ENCODE measurements at places on chromosomes 2 and 18. TPM values are rescaled to one million over a fixed set of nuclear protein-coding genes. Genes with fewer than 3 reads are reported as not detected.

DNA sequence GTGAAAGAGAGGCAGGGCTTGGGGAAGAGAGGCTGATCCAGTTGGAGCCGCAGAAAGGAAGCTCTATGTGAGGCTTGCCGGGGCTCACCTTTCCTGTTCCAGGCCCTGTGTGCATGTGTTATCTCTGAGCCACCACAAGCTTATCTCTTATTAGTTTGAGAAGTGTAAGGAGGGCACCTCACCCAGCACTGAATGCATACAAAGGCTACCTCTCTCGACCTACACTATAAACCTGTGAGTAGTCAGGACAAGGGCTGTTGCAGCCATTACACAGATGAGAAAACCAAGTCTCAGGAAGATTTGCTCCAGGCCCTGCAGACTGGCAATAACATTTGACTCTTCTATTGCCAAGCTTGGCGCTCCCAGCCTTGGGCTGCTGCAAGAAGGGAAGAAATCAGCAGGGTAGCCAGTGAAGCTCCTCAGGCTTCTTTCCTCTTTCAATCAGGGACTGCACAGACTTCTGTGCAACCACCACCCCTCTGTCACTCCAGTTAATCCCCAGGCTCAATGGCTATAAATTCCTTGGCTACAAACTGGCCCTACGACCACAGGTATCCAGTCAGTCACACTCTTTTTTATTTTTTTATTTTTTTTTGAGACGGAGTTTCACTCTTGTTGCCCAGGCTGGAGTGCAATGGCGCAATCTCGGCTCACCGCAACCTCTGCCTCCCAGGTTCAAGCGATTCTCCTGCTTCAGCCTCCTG, 73.8 kb downstream of the CLHC1 start:
- H3K27me3 ChIP-seq: no peaks in the 10 kb centered on the region
- H3K4me1 ChIP-seq: no peaks in the 10 kb centered on the region
- H3K27ac ChIP-seq: no peak overlapping the region
- DNase-seq: no peak

The RAX gene
- not detected for total RNA-seq

The PRKAG3 gene
- not detected for total RNA-seq

- H3K36me3 ChIP-seq: no peaks in the 10 kb centered on the region
- no peak overlapping the region for H3K4me3 ChIP-seq
- no peaks in the 10 kb centered on the region for H3K27me3 ChIP-seq
- no peak overlapping the region for H3K27ac ChIP-seq
- no peaks in the 10 kb centered on the region for H3K4me1 ChIP-seq
Measured at GRCh38 chr18:55064760-55065159, 105.5 kb upstream of the CCDC68 start.

The AMER3 gene
- total RNA-seq: not detected

GRCh38 chr2:30768708-30769480, 38.4 kb downstream of the CAPN13 start:
- no peaks in the 10 kb centered on the region for H3K27me3 ChIP-seq
- DNase-seq: no peak
- no peak overlapping the region for H3K27ac ChIP-seq
- H3K4me1 ChIP-seq: peaks cover 2% of the 10 kb centered on the region
- no peaks in the 10 kb centered on the region for H3K36me3 ChIP-seq

- H3K4me3 ChIP-seq: no peak overlapping the region
- no peak for DNase-seq
- H3K36me3 ChIP-seq: no peaks in the 10 kb centered on the region
- no peaks in the 10 kb centered on the region for H3K4me1 ChIP-seq
- no peak overlapping the region for H3K27ac ChIP-seq
- H3K27me3 ChIP-seq: peaks cover 13% of the 10 kb centered on the region
Measured at GRCh38 chr2:65583061-65583460, 150.7 kb upstream of the SPRED2 start.

GRCh38 chr2:214103276-214104001, 307.4 kb upstream of the VWC2L start:
- no peak overlapping the region for H3K27ac ChIP-seq
- DNase-seq: no peak
- H3K36me3 ChIP-seq: no peaks in the 10 kb centered on the region
- no peak overlapping the region for H3K4me3 ChIP-seq
- no peaks in the 10 kb centered on the region for H3K27me3 ChIP-seq

DNA sequence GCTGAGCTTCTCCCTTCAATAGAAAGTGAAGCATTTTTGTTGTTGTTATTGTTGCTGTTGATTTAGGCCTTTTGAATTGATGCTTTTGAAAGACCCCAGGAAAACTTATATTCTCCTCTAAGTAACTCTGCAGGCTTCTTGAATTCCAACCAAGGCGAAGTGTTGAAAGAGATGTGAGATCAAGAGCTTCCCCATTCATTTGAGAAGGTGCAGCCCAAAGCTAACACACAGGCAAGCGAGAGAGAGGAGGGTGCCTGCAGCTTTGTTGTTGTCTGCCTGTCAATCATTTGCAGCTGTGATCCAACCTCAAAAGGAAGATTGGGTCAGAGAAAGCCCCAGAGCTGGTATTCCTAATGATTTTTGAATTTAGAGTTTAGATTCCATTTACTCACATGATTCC, 963.6 kb upstream of the CNTNAP5 start:
- H3K4me1 ChIP-seq: no peaks in the 10 kb centered on the region
- no peaks in the 10 kb centered on the region for H3K36me3 ChIP-seq
- DNase-seq: no peak
- H3K27ac ChIP-seq: no peak overlapping the region

GRCh38 chr18:4599312-4599711, 144.2 kb upstream of the DLGAP1 start:
- H3K27me3 ChIP-seq: no peaks in the 10 kb centered on the region
- H3K36me3 ChIP-seq: no peaks in the 10 kb centered on the region
- no peak overlapping the region for H3K27ac ChIP-seq
- H3K4me3 ChIP-seq: no peak overlapping the region
- no peaks in the 10 kb centered on the region for H3K4me1 ChIP-seq
- no peak for DNase-seq

DNA sequence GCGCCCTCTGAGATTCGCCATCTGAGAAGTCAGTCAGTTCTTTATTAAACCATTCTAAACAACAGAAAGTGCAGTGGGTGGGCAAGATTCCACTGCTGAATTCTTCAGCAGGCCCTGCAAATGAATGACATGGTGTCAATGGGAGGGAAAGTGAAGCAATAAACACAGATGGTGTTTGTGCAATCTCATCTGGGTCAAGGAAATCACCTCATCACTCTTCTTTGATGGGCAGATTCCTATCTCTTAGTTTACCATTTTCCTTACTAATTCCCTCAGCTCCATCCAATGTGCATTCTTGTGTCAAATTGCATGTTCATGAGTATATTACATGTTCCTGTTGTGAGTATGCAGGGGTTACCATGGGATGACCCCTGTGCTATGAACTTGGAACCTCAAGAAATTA, 100.7 kb upstream of the CYP1B1 start:
- H3K4me1 ChIP-seq: no peaks in the 10 kb centered on the region
- H3K27ac ChIP-seq: no peak overlapping the region
- H3K27me3 ChIP-seq: peaks cover 4% of the 10 kb centered on the region
- H3K36me3 ChIP-seq: no peaks in the 10 kb centered on the region
- H3K4me3 ChIP-seq: no peak overlapping the region

The FZD7 gene
- total RNA-seq: 0.51 TPM

GRCh38 chr18:7557973-7558372, 9.1 kb upstream of the PTPRM start:
- no peak overlapping the region for H3K4me3 ChIP-seq
- H3K27me3 ChIP-seq: no peaks in the 10 kb centered on the region
- no peak overlapping the region for H3K27ac ChIP-seq
